NCI-H1048 (cell line): ENCODE measurements at places on chromosomes 7 and 10.

- no peak for DNase-seq
Measured at GRCh38 chr10:125606414-125607010, 76.5 kb downstream of the TEX36 start.

- DNase-seq = no peak
Measured at GRCh38 chr10:79336739-79337138, 10.5 kb upstream of the PPIF start.

GRCh38 chr10:13658871-13659685 is 72.3 kb downstream of the PRPF18 start:
- no peak for DNase-seq

DNA sequence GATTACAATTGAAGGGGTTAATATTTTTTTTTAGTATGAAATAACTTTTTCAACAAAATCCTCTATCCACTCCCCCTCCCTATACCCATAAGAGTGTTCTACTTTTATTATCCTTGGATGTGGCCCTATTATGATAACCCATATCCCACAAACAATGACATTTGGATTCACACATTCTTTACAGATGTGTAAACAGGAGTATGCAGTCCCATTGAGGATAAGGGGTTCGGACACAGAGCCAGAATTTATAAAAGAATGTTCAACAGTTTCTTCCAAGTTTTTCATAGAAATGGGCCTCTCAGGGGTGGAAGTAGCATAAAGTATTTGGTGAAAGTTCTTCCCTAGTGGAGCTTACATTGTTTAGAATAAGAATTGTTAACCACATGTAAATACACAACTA is 16.1 kb upstream of the PCLO start:
- no peak for DNase-seq

- DNase-seq = no peak
Measured at GRCh38 chr10:105538874-105539273, 897.8 kb downstream of the SORCS3 start.

DNA sequence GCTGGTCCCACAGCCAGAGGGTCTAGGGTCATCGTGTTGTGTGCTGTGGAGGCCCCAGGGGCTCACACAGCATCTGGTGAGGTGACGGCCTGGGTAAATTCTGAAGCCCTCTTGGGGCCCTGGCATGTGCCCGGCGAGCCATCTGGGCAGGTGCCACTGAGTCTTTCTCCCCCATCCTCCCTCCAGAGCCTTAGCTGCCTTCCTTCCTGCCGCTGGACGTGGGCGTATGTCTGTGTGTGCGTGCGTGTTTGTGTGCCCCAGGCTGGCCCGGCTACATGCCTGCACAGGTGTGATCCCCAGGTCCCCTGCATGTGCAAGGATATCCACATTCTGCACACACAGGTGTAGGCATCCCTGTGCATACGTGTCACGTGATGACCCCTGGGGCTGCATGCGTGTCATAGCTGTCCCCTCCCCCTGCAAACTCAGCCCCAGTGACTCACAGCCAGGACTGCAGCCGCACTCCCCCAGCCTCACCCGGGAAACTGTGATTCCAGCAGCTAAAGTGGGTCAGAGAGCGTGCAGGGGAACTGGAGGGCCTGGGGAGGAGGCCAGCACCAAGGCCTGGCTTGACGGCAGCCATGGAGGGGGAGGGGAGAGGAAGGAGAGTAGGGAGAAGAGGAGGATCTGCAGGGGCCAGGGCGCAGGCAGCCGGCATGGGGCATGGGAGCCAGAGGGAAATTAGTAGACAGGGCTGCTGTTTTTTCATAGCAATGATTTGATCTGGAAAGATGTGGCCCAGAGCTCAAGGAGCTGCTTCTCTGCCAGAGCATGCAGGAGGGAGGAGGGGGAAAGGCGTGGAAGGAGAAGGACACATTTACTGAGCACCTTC is 46.4 kb downstream of the ELFN1 start:
- DNase-seq = no peak

DNA sequence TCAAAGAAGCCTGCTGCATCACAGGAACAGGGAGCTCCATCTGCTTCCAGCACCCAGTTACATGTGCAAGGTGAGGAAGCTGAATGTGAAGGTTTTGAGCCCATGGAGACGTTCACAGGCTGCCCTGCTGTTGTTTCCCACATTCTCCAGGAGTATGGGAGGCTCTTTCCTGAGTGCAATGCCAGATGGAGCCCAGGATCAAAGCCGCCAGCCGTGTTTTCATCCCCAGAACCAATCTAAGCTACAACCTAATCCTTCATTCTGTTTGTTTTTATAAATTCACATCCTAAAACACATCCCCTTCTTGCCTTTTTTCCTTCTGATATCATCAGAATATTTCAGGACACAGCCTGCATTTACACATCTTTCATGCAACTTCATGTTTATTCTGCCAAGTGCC is 98.9 kb upstream of the PRR15 start:
- DNase-seq = no peak

- no peak for DNase-seq
Measured at GRCh38 chr10:63544418-63544817, 23.2 kb downstream of the REEP3 start.

DNA sequence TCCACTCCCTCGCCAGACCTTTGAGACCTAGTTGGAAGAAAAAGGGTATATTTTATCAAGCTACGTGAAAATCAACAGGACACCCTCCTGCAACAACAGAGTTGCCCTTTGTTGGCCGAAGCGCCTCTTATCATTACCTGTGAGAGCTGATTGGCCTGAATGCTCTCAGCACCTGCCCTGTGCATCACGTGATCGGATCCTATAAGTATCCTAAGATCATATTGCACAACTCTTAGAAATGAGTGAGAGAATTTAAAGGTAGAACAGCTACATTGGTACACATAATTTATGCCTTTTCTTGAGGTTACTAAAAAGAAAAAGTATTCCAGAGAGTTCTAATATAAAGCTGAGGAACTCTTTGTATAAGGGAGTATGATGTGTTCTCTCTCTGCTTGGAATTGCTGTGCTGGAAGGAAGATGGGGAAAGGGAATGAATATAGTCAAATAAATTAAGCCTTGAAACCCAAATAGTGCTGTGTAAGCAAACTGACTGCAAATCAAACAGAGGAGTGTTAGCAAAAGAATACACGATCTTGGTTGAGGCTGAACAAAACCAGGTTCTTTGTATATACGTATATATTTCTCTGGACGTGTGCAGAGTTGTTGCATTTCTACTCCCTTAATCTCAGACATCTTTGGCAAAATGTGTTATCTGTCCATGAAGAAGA is 69.3 kb downstream of the LRRC4 start:
- no peak for DNase-seq

DNA sequence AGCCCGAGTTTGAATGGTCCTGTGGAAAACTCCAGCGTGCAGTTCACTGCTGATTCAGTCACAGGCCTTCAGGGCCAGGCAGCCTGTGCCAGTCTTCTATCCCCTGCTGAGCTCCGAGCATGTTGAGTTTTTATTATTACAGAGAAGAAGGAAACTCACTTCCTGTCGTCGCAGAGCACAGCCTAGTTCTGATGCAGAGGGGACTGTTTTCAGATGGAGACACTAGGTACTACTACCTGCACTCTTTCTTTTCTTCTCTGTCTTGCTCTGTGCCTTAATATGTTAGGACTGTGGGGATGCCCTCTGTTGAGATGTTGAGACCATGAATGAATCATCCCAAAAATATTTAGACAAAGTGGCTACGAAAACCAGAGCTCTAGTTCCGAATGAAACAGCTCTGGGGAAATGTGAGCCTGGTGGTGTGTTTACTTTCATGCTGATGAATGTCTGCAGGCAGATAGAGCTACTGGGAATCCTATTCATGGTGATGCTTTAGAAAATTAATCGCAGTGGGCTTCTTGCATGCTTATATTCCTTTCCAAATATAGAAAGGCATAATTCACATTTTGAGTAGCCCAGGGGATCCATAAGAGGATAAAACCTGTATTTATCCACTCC is 29.6 kb downstream of the CASP7 start:
- DNase-seq = no peak

DNA sequence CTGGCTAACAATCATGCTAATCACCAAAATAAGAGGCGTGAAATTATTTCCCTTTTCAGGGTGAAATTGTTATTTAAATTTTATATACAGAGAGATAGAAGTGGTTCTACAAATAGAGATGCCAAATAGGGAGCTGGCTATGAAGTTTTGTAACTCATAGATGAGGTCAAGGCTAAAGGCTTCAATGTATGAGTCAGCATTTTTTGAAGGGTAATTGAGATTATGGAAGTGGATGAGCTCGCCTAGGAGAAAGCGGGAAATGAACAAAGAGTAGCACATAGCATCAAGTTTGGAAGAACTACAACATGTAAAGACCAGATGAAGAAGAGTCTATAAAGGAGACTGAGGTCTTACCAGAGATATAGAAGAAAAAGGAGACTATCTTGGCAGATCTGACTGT is 838.1 kb downstream of the DNAJB9 start:
- DNase-seq = no peak

- no peak for DNase-seq
Measured at GRCh38 chr10:117136391-117136975, 1.6 kb downstream of the VAX1 start.

GRCh38 chr10:12042409-12042796 is 206 bp downstream of the UPF2 start:
- no peak for DNase-seq

GRCh38 chr10:93030409-93030808 is 30.2 kb upstream of the CYP26C1 start:
- no peak for DNase-seq

DNA sequence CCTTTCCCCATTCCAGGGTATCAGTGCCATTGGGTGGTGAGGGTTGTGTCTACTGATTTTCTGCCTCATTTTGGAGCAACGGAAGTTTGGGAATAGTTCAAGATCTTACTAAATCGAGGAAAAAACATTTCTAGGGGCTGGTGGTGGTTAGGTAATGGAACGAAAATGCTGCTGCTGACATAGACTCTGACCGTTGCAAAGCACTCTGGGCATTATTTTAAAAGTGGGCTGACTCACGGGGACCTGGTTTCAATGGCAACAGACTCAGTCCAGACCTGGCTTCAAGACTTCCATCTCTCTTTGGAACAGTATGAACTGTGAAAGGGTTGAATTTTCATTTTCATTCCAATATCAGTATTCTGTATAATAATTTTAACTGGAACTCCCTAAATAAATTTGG is 284.0 kb downstream of the PHTF2 start:
- no peak for DNase-seq

DNA sequence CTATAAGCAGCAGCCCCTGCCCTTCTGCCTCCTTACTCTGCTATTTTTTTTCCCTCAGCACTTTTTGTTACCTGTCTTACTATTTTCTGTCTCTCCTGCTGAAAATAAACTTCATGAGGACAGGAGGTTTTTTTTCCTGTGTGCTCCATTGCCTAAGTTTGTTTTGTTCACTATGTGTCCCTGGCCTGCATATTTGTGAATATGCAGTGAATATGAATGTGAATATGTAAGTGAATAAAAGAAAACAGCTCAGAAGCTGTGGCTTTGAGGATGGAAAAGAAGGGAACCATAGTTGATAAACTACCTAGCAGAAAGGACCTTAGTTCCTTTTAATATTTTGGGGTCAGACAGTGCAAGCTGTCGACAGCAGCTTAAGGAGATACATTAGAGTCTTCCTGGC is 34.9 kb downstream of the PCBD1 start:
- DNase-seq = no peak

DNA sequence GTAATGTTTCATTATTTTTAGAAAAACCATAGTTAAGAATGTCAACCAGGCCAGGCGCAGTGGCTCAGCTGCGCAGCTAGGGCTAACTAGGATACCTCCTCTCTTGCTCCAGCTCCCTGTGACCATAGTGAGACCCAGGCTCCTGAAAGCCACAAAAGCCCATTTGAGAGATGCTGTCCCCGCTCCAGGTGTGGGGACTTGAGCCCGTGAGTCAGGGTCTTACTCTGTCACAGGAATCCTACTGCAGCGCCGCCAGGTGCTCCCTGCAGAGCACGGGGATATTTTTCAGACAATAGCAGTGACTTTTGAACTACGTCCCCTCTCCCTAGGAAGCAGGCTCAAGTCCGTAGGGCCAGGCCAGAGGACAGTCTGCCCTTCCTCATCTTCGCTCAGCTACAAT is 75.6 kb upstream of the NRBF2 start:
- no peak for DNase-seq

- no peak for DNase-seq
Measured at GRCh38 chr7:114183311-114184088, 231.1 kb upstream of the FOXP2 start.
